ENCODE measurements at places on chromosomes 7 and 10.

- no peak for DNase-seq
Observed at GRCh38 chr7:99614495-99614894, 2.3 kb upstream of the ZSCAN25 start.

- no peak for DNase-seq
Observed at GRCh38 chr7:77184990-77185389, 14.6 kb downstream of the FGL2 start.

DNA sequence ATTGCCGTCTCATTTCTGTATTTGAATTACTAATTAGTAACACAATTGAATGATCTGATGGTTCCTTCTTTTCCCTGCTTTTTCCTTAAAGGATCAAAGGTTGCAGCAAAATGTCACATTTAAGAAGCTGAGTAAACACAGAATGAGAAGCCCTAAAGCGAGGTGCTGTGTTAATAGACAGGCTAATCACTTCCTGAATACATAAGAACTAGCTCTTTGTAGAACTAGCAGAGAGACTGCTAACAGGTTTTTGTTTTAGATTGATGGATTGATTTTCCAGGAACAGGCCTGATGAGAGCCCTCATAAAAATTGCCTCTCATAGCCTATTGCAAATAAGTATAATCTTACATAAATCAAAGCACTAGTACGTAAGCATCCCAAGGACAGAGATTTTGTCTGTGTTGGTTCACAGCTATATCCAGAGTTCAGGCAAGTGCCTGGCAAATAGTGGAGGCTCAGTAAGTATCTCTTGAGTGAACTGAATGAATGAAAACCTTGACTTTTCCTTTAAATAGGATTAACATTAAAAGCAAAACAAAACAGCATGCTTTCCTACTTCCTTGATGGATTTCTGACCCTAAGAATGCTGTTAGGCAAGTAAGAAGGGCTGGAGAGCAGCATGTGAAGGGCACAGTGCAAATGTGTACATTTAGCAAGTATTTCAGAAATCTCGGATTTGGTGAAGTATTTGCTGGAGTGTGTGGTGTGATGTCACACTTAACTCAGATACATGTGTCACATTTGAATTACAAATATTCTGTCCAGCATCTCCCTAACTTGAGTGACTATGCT is 3.3 kb downstream of the TMEM229A start:
- DNase-seq, result no peak

GRCh38 chr10:80196270-80196949 is 8.9 kb downstream of the ANXA11 start:
- peak; percentile 84 for DNase-seq

- no peak for DNase-seq
Observed at GRCh38 chr7:102117743-102118142, 168.9 kb upstream of the SH2B2 start.

DNA sequence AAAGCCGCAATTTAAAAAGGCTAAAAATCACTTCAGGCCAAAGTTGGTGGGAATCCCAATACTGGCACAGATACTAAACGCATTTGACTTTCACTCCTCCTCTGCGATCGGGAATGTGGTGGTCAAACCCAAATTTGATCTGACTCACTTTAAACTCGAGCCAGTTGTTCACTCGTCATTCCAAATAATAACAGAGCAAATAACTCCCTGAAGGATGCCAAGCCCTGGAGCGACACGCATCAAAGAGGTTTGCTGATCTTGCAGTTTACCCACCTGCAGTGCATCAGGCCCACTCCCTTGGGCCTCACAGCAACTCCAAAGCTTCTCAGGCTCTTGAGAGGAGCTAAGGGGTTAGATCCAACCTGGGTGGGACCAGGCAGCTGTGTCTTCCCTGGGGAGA is 12.2 kb downstream of the PTN start:
- DNase-seq, result no peak

GRCh38 chr7:70489813-70490212 is 642.1 kb upstream of the GALNT17 start:
- DNase-seq, result no peak

DNA sequence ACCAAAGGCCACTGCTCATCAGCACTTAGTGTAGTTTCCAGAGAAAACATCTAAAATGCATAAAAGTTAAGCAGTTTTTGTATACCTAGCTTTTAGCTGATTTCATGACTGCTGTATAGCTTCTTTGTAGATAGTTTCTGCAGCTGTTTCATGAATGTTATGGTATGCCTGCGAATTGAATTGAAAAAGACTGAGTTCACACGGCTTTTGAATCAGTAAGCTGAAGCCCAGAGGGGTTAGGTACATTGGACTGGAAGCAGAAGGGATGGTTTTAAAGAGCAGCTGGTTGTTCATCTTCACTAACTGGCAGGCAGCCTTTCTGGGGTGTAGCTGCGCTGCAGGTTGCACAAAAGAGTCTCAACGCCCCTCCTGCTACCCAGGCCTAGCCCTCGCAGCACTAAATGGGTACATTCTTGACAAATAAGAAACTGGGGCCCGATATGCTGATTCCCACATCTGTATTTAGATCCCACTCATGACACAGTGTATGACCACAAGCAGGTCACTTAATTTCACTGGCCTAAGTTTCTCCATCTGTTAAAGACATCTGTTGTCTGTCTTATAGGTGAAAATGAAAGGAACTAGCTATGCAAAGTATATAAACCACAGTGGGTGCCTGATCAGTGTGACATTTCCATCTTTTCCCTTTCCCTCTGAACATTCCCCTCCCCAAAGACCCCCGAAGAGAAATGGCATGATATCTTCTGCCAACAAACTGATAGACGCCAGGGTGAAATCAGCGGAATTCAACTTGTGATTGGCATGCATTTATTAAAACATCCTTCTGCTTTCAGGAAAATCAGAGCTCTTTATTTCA is 85.9 kb upstream of the AGBL3 start:
- DNase-seq, result no peak

- no peak for DNase-seq
Observed at GRCh38 chr7:92221766-92222165, 23.9 kb downstream of the KRIT1 start.

DNA sequence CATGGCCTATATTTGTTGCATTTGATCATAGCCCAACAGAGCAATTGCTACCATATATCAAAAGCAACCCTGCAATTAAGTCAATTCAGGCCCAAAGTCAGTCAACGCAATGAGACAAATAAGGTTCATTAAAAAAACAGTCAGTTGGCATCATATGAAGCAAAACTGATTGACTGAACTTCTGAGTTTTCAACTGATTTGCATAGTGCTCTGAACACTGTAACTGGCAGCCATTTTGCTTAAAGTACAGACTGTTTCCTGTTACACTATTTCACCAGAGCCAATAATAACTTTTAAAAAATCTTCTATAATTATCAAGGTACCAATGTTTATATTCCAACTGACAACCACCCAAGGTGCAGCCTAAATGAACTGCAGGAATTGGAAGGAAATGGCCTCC is 68.4 kb upstream of the RAPGEF5 start:
- no peak for DNase-seq

GRCh38 chr7:23043441-23043840 is 29.5 kb upstream of the HYCC1 start:
- DNase-seq, result no peak

GRCh38 chr7:22025983-22026382 is 80.3 kb upstream of the CDCA7L start:
- no peak for DNase-seq

GRCh38 chr10:43822631-43823580 is 174.2 kb upstream of the ZNF32 start:
- DNase-seq, result no peak

DNA sequence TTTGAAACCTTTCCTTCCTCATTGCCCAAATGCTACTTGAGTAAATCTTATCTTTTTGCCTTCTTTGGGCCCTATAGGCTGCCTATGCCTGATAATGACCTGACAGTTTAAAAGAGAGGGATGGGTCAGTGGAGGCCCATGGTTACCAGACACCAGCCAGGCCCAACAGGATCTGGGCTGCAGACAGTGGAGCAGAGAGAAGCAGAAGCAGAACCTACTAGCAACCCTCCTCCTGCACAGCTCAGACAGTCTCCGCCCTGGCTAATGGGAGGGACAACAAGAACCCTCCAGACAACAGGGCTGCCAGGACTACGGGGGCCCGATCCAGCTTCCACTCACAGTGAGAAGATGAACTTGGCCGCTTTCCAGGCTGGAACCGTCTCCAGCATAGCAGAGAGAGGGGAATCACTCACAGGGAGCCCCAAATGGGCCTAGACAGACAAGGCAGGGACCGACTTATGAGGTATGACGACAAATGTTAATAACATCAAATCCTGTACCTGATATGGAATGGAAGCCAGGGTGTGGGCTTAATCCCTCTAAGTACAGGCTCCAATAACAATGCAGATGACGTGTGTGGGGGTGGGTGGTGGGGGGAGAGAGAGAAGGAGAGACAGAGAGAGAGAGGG is 31.7 kb upstream of the DGKI start:
- no peak for DNase-seq

- DNase-seq, result no peak
Observed at GRCh38 chr7:106313966-106314365, 29.2 kb upstream of the NAMPT start.

- DNase-seq, result no peak
Observed at GRCh38 chr7:98165827-98166667, 45.2 kb upstream of the BHLHA15 start.

GRCh38 chr7:123916240-123916724 is 8.8 kb upstream of the SPAM1 start:
- DNase-seq, result no peak
